Urinary bladder (tissue), 4 donors: ENCODE measurements at places on chromosomes 1 and 21. TPM values are rescaled to one million over a fixed set of nuclear protein-coding genes. Genes with fewer than 3 reads are reported as not detected.

Gene IFT25
- 63.7 TPM for total RNA-seq

Gene HMGN1
- 239 TPM for total RNA-seq

Gene KCNE1
- total RNA-seq: 0.11 TPM

Gene GTF2B
- 67.9 TPM for total RNA-seq

Gene RBM11
- 0.85 TPM for total RNA-seq

Gene SPRR2G
- not detected for total RNA-seq

Gene MROH9
- total RNA-seq: not detected

Gene CEP350
- total RNA-seq: 110 TPM

Gene TNFRSF1B
- 11.7 TPM for total RNA-seq

Gene C1orf94
- not detected for total RNA-seq

Gene OR2T11
- total RNA-seq: not detected

Gene MFAP2
- 33.3 TPM for total RNA-seq

Gene ARHGEF11
- 28.7 TPM for total RNA-seq

Gene ADAMTS5
- total RNA-seq: 59.2 TPM

Gene CRP
- not detected for total RNA-seq

Gene REN
- 0.26 TPM for total RNA-seq

Gene TNFSF18
- 0.53 TPM for total RNA-seq

Gene TFB2M
- total RNA-seq: 22.4 TPM

Gene KANK4
- total RNA-seq: 6.2 TPM

Gene ITLN2
- not detected for total RNA-seq

Gene KRTAP13-2
- not detected for total RNA-seq

Gene C8A
- not detected for total RNA-seq

Gene STUM
- total RNA-seq: 2.5 TPM

Gene SRRM1
- 87.3 TPM for total RNA-seq

Gene L1TD1
- total RNA-seq: 0.95 TPM

Gene PSRC1
- 5.3 TPM for total RNA-seq

Gene SPRR4
- not detected for total RNA-seq

Gene DIRAS3
- total RNA-seq: 3.0 TPM

Gene S100A10
- total RNA-seq: 116 TPM

Gene ALDH4A1
- 11.9 TPM for total RNA-seq

Gene OPRD1
- 0.05 TPM for total RNA-seq

Gene FGR
- total RNA-seq: 3.4 TPM

Gene CENPL
- 26.3 TPM for total RNA-seq

Gene IGSF9
- total RNA-seq: 1.7 TPM

Gene LCE2C
- not detected for total RNA-seq

Gene ZNF683
- not detected for total RNA-seq

Gene CHD5
- 0.53 TPM for total RNA-seq

Gene ERO1B
- total RNA-seq: 17.3 TPM

Gene KPRP
- total RNA-seq: not detected

Gene LRRIQ3
- total RNA-seq: 2.0 TPM

Gene TMOD4
- 2.3 TPM for total RNA-seq

Gene C1orf141
- not detected for total RNA-seq

Gene GJA9
- 0.16 TPM for total RNA-seq

Gene FMOD
- 68.4 TPM for total RNA-seq

Gene TRIM58
- total RNA-seq: 3.1 TPM

Gene MTARC2
- 31.0 TPM for total RNA-seq

Gene CD84
- total RNA-seq: 5.3 TPM

Gene APOBEC4
- total RNA-seq: not detected

Gene FAM72A
- 2.0 TPM for total RNA-seq

Gene SLC45A1
- 1.6 TPM for total RNA-seq

Gene MACF1
- 476 TPM for total RNA-seq

Gene RIPK4
- 8.8 TPM for total RNA-seq

Gene LCE2A
- total RNA-seq: not detected

Gene CCDC185
- total RNA-seq: not detected

Gene TOMM40L
- 6.0 TPM for total RNA-seq

Gene SPRR1A
- total RNA-seq: not detected

Gene SLC2A5
- total RNA-seq: 1.3 TPM
